SK-MEL-5 (cell line): ENCODE measurements at places on chromosomes 3 and 15. TPM values are rescaled to one million over a fixed set of nuclear protein-coding genes. Genes with fewer than 3 reads are reported as not detected.
A peak's percentile ranks its signal among the peaks of the same experiment; 100 is the strongest.

- DNase-seq = no peak
Observed at GRCh38 chr3:25581823-25582222, 82.9 kb downstream of the TOP2B start.

LRTM1 gene
- total RNA-seq = not detected in 2 replicates

RLBP1 gene
- 33.8 and 37.2 TPM in 2 replicates for total RNA-seq

DNA sequence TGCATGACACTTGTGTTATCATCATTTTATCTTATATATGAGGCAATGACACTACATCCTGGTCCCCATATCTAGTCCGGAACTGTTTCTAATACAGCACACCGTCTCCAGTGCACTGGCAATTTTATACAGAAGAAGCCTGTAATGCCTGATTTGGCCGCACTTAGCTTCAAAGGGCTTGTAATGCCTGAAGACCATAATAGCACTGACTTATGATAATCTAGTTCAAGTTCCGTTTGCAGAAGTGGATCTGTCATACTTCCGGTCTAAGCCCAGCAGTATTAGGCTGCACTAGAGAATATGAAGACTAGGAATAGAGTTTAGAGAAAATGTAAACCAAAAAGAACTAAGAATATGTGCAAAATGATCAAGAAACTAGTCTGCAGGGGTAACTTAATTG, 1.3 kb downstream of the BNIP2 start:
- DNase-seq = peak; percentile 47

UPK1B gene
- total RNA-seq = not detected in 2 replicates

DNA sequence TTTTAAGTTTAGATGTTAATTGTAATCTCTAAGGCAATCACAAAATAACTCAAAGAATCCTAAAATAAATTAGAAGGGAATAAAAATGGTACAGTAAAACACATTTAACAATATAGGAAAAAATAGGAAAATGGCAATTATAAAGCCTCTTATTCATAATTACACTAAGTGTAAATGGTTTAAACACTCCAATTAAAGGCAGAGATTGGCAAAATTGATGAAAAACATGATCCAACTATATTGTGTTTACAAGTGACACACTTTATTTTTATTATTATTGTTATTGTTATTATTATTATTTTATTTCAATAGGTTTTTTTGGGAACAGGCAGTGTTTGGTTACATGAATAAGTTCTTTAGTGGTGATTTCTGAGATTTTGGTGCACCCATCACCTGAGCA, 48.7 kb upstream of the DYNC1LI1 start:
- DNase-seq = no peak

GRCh38 chr3:43346978-43347749, 60.8 kb downstream of the SNRK start:
- no peak for DNase-seq

ZNF80 gene
- 0.11 TPM in 1 of 2 replicates, not detected in the other for total RNA-seq

DNA sequence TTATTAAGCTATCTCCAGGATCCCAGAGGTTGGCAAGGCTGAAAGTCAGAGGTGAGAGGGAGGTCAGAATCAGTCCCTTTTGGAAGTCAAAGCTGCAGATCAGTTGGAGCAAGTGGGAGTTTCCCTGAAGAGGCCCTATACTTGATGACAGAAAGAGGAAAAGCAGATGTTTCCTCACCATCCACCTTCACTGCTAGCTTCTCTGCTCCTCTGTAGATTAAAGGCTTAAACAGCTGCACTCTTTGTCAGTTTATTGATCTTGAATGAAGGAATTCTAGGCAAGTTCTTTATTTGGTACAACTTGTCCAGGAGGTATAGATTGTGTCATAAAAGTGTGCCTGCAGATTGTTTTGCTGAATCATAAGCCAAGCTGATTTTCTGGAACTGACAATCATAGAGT, 408.2 kb upstream of the TGFBR2 start:
- no peak for DNase-seq
